Skeletal muscle tissue (tissue), 5 donors: ENCODE measurements at places on chromosomes 11 and 22. TPM values are rescaled to one million over a fixed set of nuclear protein-coding genes. Genes with fewer than 3 reads are reported as not detected.

Gene NXPE4
- total RNA-seq, result not detected

Gene MMP10
- total RNA-seq, result not detected

Gene RFPL3
- not detected for total RNA-seq

Gene PRDX5
- total RNA-seq, result 144 TPM
